ENCODE measurements at places on chromosomes 16 and 17.
A peak's percentile ranks its signal among the peaks of the same experiment; 100 is the strongest.

DNA sequence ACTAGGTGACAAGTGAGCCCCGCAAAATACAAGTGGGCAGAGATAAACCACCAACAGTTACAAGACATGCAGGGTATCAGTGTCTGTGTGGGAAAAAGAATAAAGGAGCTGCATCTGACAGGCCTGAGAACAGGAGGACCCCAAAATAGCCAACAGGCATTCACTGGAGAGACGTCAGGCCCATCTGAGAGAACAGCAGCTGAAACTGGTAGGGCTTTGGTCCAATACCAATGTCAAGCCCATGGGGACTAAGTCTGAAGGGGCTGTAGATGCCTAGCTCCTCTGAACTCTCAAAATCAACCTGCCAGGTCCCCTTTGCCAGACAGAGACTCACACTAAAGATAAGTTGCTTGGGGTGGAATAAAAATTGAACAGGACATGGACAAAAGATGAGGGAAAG is 30.5 kb upstream of the TANC2 start:
- no peak for DNase-seq

DNA sequence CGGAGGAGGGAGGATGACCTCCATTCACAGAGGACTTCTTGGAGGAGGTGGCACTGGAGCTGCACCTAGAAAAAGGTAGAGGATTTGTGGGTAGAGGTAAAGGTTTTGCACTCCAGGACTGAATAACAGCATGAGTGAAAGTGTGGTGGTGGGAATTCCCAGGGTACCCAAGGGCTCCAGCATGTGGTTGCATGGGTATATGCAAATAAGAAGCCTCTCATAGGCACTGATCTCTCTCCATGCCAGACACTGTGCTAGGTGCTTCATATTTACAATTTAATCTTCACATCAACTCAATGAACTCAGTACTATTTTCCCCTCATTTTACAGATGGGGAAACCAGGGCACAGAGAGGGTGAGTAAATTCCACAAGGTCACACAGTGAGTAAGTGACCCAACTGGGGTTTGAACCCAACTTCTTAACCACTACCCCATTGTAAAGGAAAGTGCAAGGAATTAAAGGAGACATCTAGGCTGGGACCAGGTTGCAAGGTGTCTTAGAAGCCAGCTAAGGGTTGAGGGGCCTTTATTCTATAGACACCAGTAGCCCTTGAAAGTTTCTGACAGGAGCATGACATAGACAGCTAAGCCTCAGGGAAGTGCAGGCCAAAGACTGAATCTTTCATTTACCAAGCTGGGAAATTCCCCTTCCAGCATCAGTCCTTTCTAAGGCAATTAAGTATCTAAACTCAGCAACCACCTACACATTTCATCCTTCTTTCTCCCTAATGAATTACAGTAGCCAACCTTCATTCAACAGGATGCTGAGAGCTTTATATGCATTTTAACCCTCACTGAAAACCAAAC is 21.3 kb downstream of the SCNN1B start:
- DNase-seq, result no peak

- DNase-seq, result no peak
Measured at GRCh38 chr17:17073030-17073564, 30.8 kb downstream of the MPRIP start.

DNA sequence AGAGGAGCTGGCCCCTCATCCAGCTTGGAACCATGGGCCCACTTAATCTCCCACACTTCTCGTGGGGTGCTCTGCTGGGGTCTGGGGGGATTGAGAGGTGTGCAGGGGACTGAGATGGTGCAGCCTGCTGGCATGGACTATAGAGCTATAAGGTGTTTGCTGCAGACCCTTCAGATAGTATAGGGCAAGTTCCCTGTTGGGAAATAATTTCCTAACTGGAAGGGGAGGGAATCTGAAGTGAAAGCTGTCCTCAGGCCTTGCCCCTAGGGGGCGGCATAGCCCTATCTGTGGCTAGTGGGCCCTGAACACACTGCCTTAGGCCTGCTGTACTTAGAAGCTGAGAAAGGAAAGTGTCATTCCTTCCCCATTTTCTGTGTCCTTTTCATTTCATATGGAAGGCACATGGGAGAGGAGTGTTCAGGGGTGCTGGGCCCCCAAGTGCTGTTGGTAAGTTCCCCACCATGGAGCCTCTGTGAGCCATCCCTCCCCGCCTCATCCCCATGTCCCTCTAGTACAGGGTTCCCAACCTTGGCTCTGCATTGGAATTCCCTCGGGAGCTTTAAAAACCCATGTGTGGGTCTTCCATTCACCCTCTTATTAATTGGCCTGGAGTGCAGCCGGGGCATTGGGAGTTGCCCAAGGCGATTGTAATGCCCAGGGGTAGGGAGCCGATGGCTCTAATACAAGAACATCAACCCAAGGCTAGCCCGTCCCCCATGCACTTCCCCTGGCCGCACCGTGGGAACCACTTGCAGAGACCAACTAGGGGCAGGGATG is 19.7 kb downstream of the GOSR2 start:
- DNase-seq, result peak; percentile 73

DNA sequence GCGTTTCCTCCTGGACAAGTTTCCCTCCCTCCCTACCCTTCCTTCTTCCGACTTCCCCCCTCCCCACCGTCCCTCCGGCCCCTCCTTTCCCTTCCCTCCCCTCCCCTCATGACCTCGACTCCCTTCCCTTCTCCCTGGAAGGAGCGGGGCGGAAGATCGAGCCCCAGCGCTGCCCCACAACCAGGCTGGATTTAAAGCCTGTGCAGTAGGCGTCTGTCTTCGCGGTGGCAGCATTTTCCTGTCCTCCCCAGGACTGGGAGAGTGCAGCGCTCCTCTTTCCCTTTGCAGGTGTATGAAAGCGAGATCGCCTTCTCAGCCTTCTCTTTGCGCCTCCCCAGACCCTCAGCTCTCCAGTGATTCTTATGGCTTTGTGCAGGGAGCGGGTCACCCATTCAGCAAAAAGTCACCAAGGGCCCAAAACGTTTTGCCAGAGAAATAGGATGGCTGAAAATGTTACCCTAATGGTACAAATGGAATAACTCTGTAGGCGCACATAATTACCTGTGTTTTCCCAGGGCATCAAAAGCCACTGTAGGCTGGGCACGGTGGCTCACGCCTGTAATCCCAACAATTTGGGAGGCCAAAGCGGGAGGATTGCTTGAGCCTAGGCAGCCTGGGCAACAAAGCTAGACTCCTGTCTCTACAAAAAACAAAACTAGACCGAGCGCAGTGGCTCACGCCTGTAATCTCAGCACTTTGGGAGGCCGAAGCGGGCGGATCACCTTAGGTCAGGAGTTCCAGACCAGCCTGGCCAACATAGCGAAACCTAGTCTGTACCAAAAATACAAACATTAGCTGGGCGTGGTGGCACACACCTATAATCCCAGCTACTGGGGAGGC is 40.8 kb downstream of the SLFN12L start:
- no peak for DNase-seq

- no peak for DNase-seq
Measured at GRCh38 chr16:4976079-4976478, 17.9 kb downstream of the SEC14L5 start.

DNA sequence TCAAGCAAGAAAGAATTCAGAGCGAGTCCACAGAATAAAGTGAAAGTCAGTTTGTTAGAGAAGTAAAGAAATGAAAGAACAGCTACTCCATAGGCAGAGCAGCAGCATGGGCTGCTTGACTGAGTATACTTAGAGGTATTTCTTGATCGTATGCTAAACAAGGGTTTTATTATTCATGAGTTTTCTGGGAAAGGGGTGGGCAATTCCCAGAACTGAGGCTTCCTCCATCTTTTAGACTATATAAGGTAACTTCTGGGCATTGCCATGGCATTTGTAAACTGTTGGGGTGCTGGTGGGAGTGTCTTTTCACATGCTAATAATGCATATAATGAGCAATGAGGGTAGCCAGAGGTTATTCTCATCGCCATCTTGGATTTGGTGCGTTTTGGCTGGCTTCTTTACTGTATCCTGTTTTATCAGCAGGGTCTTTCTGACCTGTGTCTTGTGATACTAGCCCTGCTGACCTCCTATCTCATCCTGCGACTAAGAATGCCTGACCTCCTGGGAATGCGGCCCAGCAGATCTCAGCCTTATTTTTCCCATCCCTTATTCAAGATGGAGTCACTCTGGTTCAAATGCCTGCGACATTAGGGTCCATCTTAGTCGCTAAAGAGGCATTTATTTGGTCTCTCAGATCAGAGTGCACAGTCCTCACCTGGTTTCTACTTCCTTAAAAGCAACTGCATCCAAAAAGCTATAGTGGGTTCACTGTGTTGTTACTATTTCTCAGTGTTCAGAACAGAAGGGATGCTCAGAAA is 100.6 kb upstream of the CACNG5 start:
- DNase-seq, result no peak

GRCh38 chr17:82097919-82098168 is 192 bp downstream of the FASN start:
- DNase-seq, result no peak

Measured in activated naive CD8-positive, alpha-beta T cell treated with anti-CD3 and anti-CD28 coated beads, Interleukin-2, amount 10 ng/mL, durations not matched to agents 7 days and 5 days (primary cell).